Caki2 (cell line): ENCODE measurements at places on chromosomes 11 and 22. TPM values are rescaled to one million over a fixed set of nuclear protein-coding genes. Genes with fewer than 3 reads are reported as not detected.
A peak's percentile ranks its signal among the peaks of the same experiment; 100 is the strongest.

DNA sequence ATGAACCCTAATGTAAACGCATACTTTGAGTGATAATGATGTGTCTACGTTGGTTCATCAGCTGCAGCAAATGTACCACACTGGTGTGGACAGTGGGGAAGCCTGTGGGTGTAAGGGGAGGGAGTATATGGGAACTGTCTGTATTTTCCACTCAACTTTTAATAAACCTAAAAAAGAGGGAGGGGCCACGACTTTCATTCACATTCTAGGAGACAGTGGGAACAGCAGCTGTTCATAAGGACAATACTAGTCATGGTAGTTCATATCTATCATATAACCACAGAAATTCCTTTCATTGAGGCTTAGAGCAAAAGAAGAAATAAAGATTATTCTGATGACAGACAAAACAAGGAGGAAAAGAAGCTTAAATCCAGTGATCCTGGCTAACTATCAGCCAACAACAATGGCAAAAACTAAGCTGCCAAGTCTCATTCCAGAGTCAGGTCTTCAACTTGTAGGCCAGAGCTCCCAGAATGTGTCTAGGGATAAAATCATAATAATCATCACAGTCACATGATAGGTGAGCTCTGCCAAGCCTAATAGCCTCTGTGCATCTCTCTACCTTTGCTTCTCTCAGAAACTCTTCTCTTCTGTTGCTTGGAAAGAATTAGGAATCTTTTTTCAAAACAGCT, 59.4 kb upstream of the CHRM4 start:
- no peak for DNase-seq

DNA sequence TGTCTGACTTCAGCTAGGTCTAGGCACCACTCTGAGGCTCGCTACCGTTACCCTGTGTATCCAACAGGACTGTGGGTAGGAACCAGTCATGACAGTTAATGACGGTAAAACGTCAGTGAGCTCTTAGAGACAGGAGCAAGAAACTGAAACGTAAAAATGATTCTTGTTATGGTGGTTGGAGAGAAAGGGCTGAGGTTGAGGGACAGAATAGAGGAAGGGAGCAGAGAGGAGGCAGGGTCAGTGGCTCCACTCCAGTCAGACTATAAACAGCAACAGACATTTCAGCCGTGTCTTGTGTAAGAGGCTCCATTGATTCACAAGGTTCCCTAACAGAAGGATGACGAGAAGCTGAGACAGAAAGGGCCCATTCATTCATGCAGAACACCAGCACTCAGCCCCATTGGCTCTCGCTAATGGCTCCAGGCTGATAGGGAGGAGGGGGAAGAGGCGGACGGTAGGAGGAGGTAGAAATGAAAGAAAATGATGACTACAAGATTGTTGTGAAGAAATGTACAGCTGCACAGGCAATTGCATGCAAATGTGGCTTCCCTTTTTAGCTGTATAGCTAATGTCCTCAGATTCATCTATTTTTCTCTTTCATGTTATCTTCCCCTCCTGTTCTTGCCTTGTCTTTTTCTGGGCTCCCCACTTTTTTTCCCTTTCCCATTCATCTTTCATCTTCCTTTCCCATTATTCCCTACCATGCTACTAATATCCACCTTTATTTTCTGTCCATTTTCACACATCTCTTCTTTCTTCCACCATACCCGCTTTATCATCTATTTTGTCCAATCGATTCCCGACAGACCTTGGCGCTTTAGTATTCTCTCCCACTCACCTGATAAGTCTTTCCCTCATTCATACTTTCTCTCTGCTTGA, 34.3 kb downstream of the ETS1 start:
- DNase-seq: peak; percentile 30

The ACR gene
- total RNA-seq: not detected in 2 replicates

The CARD16 gene
- not detected in 2 replicates for total RNA-seq

The RBFOX2 gene
- 40.4 and 61.5 TPM in 2 replicates for total RNA-seq

The C22orf15 gene
- total RNA-seq: not detected in 2 replicates

DNA sequence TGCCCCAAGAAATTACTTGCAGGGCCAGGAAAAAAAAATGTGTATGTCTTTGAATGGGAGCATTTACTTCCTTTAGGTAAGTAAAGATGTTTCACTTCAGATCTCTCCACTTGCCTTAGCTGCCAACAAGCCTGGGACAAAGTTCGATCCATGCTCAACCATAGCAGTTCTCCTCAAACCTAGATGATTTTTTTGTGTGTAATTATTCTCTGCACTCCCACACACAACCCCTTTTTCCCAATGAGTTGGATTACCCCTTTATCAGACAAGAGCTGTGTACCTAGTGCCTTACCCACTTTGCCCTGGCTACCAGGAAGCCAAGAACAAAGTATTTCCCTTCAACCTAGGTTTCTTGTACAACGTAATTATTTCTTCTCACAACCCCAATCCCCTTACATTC, 35.6 kb downstream of the TPBGL start:
- no peak for DNase-seq

The MGAT3 gene
- not detected in 2 replicates for total RNA-seq

GRCh38 chr22:46739094-46739870, 1.2 kb upstream of the CERK start:
- peak; percentile 83 for DNase-seq

DNA sequence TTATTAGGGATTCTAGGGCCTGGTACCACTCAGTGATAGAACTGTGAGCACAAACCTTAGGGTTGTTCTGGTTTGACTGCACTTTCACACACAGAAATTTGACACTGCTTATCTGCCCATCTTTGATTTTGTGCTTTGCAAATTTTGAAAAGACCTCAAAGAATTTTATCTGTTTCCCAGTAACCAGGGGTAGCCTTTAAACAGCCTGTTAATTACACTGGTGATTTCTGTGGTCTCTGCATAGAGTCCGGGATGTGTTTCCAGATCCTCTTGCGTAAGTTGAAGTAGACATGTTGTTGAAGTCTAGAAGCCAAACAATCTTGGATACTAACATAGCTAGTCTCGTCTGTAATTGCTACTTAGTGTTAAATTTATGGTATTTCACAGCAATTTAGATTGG, 75.3 kb downstream of the C22orf31 start:
- DNase-seq: no peak

- DNase-seq: no peak
Observed at GRCh38 chr11:5746614-5747013, 7.4 kb upstream of the OR52N4 start.

- DNase-seq: peak; percentile 94
Observed at GRCh38 chr11:12673924-12674570, at the start of gene TEAD1. TSS of gene TEAD1 (plus strand) at chr11:12674421.

The FAM227A gene
- 0.24 and 2.3 TPM in 2 replicates for total RNA-seq

The PKP3 gene
- total RNA-seq: 70.7 and 103 TPM in 2 replicates

DNA sequence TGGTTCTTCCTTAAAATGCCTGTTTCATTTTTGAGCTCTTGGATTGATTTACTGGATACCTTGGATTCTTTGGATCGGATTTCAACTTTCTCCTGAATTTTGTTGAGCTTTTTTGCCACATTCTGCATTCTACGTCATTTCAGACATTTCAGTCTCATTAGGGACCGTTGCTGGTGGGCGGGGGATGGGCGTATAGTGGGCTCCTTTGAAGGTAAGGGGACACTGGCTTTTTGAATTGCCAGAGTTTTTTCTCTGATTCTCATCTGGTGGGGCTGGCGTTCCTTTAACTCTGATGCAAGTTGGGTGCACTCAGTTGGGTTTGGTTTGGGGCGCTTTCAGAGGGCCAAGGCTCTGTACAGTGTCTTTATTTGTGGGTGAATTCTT, 216.5 kb downstream of the DYNC2H1 start:
- DNase-seq: peak; percentile 0

The BDNF gene
- total RNA-seq: 0.55 and 1.3 TPM in 2 replicates

DNA sequence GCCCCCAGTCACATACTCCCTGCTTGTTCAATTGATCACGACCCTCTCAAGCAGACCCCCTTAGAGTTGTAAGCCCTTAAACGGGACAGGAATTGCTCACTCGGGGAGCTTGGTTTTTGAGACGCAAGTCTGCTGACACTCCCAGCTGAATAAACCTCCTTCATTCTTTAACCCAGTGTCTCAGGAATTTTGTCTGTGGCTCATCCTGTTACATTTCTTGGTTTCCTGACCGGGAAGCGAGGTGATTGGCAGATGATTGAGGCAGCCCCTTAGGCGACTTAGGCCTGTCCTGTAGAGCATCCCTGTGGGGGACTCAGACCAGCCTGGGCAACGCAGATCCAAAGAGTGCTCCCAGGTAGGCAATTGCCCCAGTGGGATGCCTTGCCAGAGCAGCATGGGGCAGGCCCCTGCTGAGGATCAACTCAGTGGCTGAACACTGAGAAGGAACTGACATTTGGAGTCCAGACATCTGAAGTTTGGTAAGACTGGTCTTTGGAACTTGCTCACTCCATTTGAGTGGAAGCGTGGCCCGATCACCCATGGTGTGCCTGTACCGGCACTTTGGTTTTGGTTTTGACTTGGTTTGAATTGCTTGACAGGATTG, 51.5 kb downstream of the NEU3 start:
- no peak for DNase-seq

- DNase-seq: peak; percentile 83
Observed at GRCh38 chr11:96155627-96156378, 187.2 kb downstream of the MAML2 start.

The TMEM121B gene
- 0.14 and 0.17 TPM in 2 replicates for total RNA-seq

DNA sequence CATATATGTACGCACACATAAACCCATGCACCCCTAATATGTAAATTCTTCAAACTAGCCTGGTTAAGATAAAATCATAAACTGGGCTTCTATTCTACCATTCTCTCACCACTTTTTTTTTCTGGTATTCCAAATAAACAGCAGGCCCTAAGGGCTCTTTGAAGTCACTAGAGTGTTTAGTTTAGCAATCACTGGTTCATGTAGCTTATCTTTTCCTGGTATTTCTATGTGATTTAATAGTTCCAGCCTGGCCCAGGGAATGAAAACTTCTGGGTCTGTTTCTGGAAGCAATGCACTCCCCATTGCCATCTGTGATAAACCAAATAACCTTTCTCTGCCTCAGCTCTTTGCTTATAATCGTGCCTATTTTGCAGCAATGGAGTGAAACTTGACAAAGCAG, 10.7 kb upstream of the MPPED2 start:
- no peak for DNase-seq

DNA sequence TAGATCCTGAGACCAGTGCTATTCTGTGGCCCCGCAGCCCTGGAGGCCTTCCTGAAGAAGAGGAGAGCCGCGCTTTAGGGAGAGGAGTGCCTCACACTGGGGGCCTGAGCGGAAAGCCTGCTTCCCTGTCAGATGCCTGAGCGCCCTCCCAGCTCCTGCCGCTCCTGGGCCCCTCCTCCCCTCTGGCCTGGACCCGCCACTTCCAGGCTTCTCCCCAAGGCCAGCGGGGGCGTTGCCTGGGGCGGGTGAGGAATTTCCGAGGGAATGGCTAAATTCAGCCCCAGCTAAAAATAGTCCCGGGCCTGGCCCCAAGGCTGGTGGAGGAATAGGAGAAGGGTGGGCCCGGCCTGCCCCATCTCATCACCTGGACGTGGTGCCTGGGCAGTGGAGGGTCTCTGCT, 15.4 kb downstream of the ARHGEF17 start:
- no peak for DNase-seq

- no peak for DNase-seq
Observed at GRCh38 chr11:2669634-2670469, 29.9 kb downstream of the KCNQ1OT1 start.

- no peak for DNase-seq
Observed at GRCh38 chr11:1139441-1140083, 18.2 kb upstream of the MUC5AC start.

GRCh38 chr11:64264371-64264852, 13.1 kb downstream of the PLCB3 start:
- DNase-seq: no peak

- DNase-seq: no peak
Observed at GRCh38 chr11:34332524-34332923, 25.3 kb downstream of the ABTB2 start.

DNA sequence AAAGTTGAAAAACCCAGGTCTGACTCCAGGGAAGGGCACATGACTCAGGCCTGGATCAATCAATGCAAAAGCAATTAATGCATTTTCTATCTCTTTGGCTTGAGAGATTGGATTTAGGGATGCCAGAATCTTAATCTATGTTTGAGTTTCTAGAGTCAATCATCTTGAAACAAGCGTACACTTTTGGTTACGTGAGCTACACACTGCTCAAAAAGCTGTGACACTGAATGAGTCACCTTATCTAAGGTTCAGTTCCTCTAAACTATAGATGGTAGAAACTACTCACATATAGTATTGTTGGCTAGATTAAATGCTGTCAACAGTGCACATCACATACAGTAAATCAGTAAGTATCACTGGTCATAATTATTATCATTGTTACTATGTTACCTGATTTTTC, 24.2 kb downstream of the MRE11 start:
- DNase-seq: no peak

The PLEKHB1 gene
- total RNA-seq: not detected in 2 replicates

GRCh38 chr11:2031058-2031457, 33.4 kb upstream of the H19 start:
- no peak for DNase-seq

DNA sequence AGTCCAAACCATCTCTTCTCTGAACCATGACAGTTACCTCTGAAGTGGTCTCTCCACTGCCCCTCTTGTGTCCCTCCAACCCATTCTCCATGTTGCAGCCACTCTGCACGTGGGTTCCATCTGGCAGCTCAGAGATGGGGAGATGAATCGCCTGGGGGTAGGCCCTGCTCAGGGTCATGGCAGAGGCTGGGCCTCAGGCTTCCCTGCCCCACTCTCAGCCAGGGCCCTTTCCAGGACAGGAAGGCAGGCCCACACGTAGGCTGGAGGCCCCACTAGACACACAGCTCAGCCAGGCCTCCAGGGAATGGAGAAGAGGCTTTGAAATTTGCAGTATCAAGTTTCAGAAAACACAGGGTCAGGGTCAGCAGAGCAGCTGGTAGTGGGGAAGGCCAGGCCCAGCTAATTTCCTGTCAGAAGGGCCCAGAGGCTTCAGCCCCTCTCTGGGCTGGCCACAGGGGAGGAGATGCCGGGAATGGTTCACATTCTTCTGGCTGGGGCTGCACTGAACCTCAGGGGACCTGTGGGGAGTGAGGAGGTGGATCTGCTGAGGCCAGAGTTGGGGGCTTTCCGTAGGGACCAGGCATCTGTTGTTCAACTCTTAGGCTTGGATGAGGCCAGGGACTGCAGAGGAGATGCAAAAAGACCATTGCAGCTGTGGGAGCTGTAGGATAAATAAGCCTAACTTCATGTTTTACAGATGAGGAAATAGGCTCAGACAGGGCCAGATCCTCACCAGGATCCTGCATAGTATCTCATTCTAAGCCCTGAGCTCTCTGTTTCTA, 101.6 kb downstream of the SWAP70 start:
- no peak for DNase-seq

GRCh38 chr11:1308743-1309497, 512 bp downstream of the TOLLIP start:
- DNase-seq: no peak
